ENCODE measurements at places on chromosomes 13 and 19.

DNA sequence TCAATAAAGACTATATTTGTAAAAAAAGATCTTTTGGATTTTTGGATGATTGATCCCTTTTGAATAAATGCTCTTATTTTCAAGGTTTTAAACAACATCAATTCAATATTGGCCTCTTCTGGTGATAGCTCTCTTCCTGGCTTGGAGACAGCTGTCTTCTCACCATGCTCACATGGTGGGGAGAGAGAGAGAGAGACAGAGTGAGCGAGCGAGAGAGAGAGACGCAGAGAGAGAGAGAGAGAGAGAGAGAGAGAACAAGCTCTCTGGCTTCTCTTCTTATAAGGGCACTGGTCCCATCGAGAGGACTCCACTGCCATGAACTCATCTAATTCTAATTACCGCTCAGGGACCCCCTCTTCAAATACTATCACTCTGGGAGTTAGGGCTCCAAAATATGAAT, 32.1 kb upstream of the FARP1 start:
- no peak for DNase-seq

- no peak for DNase-seq
Observed at GRCh38 chr13:89796196-89796595, 1551.3 kb upstream of the MIR17HG start.

DNA sequence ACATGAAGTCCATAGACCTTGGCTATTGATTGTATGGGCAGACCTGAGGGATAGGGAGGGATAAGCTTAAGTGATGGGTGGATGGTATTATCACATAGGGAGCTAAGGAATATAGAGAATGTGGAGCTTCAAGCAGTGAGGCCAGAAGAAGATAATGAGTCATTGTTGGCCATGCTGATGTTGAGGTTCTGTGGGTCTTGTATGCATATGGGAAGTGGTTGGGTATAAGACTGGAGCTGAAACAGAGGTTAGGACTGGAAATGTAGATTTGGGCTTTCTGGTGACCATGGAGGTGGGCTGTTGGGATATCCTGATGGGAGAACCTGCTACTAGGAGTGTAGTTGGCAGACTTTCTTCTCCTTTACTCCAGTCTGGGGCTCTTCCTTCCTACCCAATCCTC, 73.7 kb upstream of the TSC22D1 start:
- no peak for DNase-seq

DNA sequence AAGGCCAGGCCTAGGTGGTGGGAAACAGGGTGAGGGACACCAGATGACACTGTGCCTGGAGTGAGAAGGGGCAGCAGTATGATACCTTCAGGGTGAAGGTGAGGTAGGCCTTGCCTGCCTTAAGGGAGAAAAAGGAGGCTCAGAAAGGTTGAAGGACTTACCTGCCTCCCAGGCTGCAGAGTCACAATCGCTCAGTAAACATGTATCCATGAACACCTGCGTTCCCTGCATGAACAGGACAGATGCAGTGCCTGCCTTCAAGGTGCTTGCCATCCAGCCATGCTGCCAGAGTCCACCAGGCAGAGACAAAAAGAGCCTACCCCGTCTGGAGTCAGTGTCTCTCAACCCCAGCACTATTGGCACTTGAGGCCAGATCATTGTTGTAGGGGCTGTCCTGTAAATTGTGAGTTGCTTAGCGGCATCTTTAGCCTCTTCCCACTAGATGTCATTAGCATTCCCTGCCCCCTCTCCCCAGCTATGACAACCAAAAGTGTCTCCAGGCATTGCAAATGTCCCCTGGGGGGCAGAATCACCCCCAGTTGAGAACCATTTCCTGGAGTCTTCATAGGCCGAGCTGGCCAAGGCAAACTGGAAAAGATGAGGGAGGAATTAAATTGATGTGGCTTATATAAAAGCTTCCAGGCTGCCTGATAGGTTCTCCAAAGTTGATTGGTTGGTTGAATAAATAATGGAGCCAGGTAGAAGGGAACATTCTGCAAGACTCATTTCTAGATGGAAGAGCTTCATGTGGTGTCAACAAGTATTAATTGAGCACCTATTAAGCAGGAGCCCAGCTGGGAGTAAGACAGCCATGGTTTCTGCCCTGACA, 1.7 kb downstream of the MAP3K10 start:
- DNase-seq = no peak

- DNase-seq = no peak
Observed at GRCh38 chr19:30154410-30154809, 212.4 kb downstream of the URI1 start.

All from stimulated activated CD8-positive, alpha-beta memory T cell treated with anti-CD3 and anti-CD28 coated beads, Interleukin-15, amount 100 ng/mL, for 1 hour (primary cell).